Inflammatory macrophage (primary cell): ENCODE measurements at places on chromosomes 1 and 21.

DNA sequence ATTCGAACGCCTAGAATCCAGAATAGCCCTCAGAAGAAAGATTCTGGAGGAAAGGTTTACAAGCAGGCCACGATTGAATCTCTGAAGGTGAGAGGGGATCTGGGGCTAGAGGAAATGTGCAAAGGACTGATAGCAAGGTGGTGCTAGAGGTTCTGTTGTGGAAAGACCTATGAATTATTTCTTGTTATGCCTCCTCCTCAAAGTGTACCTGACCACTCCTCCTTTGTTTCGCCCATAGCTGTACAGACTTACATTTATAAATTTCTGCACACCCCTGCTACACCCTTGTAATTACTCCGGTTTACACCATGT, 986 bp downstream of the TCEANC2 start:
- DNase-seq = no peak

- DNase-seq = no peak
Observed at GRCh38 chr1:29643838-29644440, 407.6 kb downstream of the PTPRU start.

DNA sequence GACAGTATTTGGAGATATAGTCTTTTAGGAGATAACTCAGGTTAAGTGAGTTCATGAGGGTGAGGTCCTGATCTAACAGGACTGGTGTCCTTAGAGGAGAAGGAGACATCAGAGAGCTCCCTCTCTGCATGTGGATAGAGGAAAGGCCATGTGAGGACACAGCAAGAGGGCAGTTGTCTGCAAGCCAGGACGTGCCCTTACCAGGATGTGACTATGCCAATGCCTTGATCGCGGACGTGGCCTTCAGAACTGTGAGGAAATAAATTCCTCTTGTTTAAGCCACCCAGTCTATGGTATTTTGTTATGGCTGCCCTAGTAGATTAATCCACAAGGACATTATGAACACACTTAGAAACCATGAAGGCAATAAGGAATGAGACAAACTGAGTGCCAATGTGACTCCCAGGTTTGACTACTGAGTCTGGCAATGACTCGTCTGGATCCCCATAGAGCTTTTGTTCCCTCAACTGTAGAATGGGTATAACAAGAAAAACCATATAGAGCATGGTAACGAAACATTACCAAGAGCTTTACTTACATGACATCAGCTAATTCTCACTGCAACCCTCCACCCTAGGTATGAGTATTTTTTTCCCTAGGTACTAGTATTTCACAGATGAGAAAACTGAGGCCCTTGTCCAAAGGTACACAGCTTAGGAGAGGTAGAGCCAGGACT, 6.5 kb downstream of the URB1 start:
- DNase-seq = no peak

DNA sequence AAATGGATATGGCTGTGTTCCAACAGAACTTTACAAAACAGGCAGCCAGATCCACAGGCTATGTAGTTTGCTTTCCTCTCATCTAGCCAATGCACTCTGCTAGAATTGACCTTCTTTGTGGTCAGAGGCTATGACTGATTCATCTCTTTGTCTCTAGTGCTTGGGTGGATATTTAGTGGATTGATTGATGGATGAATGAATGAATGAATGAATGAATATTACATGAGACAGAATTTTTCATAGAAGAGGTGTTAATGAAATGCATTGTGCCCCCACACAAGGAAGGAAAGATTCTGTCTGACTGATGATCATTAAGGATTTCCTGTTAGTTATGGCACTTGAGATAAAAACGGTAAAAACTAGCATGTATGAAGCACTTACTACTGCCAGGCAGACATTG, 50.5 kb upstream of the ZYG11A start:
- DNase-seq = no peak

DNA sequence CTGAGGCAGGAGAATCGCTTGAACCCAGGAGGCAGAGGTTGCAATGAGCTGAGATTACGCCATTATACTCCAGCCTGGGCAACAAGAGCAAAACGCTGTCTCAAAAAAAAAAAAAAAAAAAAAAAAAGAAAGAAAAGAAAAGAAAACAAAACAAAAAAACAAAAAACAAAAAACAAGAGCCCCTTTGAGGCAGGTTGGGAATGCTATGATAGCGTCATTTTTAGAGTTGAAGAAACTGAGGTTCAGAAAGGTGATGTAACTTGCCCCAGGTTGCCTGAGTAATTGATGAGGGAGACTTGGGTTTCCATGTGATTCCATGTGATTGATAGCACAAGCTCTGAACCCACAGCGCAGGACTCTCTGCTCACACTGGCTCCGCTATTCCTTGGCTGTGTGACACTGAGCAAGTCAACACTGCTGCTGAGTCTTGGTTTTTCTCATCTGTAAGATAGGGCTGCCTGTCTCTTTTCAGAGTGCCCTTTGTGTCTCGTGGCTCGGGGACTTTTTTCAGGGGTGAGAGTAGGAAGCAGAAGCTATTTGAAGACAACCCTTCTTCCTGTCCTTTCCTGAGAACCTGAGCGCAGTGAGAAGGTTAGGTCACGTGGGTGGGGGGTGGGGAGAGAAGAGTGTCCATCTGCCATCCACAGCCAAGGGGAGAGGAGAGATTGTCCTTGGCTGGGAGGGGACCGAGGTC, 2.5 kb downstream of the CNR2 start:
- no peak for DNase-seq

GRCh38 chr1:16162163-16162822, 6.4 kb upstream of the EPHA2 start:
- no peak for DNase-seq

DNA sequence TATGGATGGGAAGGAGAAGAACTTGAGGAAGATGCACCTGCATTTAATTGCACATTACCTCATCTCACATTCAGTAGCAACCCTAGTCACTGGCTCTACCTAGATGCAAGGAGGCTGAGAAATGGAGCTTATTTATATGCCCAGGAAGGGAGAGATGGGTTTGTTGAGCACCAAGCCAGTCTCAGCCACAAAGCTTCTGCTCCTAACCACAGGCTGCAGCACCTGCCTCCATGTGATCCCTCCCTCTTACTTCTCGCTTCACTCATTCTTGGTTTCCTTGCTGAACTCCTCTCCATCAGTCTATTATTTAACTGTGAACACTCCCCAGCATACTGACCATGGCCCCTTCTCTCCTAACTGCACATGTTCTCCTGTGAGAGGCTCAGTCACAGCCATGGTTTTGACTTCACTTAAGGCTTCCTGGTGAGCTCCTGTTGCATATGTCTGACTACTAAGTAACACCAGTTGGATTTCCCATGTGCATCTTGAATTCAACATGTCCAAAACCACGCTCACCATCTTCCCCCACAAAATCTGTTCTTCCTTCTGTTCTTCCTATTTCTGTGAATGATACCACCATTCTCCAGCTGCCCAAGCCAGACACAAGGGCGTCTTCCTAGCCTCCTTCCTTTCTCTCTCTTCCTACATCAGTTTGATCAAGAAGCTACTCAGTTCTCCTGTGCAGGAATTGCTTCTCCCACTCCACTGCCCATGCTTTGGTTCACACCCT, 139.8 kb downstream of the AK5 start:
- DNase-seq = no peak

GRCh38 chr1:4825800-4826450, 171.5 kb downstream of the AJAP1 start:
- no peak for DNase-seq
